A172 (cell line): ENCODE measurements at places on chromosomes 2 and 18. TPM values are rescaled to one million over a fixed set of nuclear protein-coding genes. Genes with fewer than 3 reads are reported as not detected.

GRCh38 chr2:57617318-57617717 lies 429.3 kb upstream of the VRK2 start:
- DNase-seq: no peak

UGT1A9 gene
- total RNA-seq: not detected in 2 replicates

UGT1A1 gene
- total RNA-seq: not detected in 2 replicates

- no peak for DNase-seq
Observed at GRCh38 chr18:62790871-62791772, 75.8 kb downstream of the PHLPP1 start.

- no peak for DNase-seq
Observed at GRCh38 chr2:238695538-238695937, 152.3 kb upstream of the TWIST2 start.

DNA sequence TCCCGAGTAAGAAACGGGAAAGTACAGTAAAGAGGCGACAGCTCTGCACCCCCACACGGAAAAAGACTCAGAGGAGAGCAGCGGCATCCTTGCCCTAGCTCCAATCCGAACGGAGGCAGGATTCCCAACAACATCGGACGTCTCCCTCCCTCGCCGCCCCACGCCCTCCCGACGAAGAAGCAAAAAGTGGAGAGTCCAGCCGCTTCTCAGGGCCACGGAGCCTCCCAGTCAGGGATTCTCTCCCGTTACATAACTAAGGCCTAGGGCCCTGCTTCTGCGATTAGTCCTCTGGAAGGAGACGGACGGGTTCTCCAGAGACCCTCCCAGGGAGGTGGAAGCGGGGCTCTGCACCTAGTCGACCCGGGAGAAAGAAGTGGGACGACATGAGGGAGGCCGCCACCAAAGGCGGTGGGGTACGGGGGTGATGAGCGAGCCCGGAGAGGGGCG lies 587 bp downstream of the SUMO1 start:
- DNase-seq: peak; percentile 59

- no peak for DNase-seq
Observed at GRCh38 chr2:204692790-204693189, 147.5 kb downstream of the PARD3B start.

FAM168B gene
- total RNA-seq: 116 and 123 TPM in 2 replicates

DNA sequence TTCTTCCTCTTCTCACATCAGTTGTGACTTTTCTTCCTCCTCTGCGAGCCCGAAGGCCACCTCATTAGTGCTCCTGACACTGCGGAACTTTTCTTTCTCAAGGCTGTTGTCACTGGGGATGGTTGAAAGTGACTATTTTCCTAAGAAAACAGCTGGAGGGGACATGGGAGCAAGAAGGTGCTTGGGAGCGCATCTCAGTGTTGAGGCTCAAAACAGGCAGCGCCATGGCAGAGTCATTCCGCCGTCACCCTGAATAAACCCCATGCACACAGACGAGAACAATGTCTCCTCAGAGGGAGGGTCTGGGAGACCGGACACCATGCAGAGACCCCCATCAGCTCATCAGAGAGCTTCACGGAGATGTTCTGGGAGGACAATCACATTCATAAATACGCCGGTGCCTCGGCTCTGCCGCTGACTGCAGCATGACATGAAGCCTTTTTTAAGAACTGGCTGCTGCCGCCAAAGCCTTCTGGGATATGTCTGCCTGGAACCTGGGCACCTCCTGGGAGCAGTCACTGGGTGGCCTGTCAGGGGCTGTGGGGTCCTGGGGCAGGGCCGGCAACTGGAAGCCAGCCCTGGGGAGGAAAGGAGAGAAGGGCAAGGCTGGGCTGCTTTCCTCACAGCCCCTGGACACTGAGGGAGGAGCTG lies 19.2 kb downstream of the ATOH8 start:
- no peak for DNase-seq

- no peak for DNase-seq
Observed at GRCh38 chr2:46601328-46601963, 122.1 kb downstream of the TMEM247 start.

AQP12B gene
- total RNA-seq: not detected in 2 replicates

DNA sequence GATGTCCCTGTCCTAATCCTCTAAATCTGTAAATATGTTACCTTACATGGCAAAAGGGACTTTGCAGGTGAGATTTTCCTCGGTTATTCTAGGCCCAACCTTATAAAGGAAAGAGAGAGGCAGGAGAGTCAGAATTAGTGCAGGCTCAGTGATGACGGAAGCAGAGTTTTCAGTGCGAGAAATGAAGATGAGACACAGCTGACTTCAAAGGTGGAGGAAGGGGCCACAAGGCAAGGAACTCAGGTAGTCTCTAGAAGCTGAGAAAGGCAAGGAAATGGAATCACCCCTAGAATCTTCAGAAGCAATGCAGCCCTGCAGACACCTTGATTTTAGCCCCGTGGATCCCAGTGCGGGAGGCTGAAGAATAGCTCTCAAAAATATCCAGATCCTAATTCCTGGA lies 7.2 kb upstream of the LCLAT1 start:
- DNase-seq: no peak

GRCh38 chr18:23995180-23995579 lies 19.4 kb upstream of the TTC39C start:
- no peak for DNase-seq

- DNase-seq: no peak
Observed at GRCh38 chr2:164662066-164662465, 40.8 kb upstream of the GRB14 start.

- peak; percentile 27 for DNase-seq
Observed at GRCh38 chr2:62216616-62217015, 20.7 kb downstream of the B3GNT2 start.
